Natural killer cell treated with Interleukin-12 subunit alpha and Interleukin-12 subunit beta and Interleukin-15 and Interleukin-18, amount 100 ng/mL, for 72 hours (primary cell): ENCODE measurements at places on chromosomes 12 and 14. TPM values are rescaled to one million over a fixed set of nuclear protein-coding genes. Genes with fewer than 3 reads are reported as not detected.

DNA sequence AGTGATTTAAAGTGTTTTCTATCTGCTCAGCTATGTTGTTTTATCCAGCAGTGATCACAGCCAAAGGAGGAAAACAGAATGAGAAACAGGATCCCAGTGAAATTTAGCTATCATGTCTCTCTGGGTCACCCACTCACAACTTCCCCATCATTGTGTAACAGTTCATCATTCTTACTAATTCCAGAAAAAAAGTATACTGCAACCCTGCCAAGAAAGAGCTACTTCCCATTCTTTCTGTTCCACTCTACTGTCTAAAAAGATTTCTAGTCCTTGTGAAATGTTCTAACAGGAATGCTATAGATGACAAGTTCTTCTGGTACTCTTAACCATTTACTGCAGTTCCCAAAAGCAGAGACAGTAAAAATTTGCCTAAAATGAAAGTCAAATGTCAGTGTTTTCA lies 39.2 kb upstream of the CD163 start:
- no peak for DNase-seq

DNA sequence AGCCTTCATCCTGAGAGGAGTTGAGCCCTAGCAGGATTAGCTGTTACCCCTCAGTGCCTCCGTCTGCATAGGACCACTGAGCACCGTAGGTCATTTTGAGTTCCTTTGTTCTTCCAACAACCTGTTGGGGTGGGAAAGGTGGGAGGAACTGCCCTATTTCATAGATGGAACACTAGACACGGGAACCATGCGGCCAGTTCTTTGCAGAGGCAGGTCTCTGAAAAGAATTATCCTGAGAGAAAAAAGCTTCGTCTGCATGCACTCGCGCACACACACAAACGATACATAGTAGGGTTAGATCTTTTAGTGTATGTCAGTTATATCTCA lies 28.5 kb downstream of the TRAFD1 start:
- DNase-seq = no peak

Gene C3AR1
- total RNA-seq = 2.3 TPM

Gene OLR1
- total RNA-seq = not detected

DNA sequence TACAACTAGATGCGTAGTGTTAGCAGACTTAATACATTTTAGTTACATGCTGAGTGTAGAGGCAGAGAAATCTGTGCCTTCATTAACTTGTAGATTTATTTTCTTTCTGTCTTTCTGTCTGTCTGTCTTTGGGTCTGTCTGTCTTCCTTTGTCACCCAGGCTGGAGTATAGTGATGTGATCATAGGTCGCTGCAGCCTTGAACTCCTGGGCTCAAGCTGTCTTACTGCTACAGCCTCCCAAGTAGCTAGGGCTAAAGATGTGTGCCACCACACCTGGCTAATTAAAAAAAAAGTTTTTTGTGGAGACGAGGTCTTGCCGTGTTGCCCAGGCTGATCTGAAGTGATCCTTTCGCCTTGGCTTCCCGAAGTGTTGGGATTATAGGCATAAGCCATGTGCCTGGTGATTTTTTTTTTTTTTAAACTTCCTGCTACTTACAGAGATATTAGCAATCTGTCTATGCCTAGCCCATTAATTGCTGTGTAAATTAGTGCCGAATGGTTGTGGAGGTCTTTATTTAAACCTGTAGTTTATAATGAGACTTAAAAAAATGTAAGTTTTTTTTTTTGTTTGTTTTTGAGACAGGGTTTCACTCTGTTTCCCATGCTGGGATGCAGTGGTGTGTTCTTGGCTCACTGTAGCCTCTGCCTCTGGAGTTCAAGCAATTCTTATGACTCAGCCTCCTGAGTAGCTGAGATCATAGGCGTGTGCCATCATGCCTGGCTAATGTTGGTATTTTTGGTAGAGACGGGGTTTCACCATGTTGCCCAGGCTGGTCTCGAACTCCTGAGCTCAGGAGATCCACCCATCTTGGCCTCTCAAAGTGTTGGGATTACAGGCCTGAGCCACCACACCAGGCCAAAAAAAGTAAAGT lies 22.8 kb downstream of the ERC1 start:
- DNase-seq = no peak

GRCh38 chr12:96193725-96194575 lies at the start of gene ELK3:
Gene ELK3, plus strand, starts transcription at chr12:96194375.
- peak; percentile 81 for DNase-seq

Gene PLXNC1
- 20.6 TPM for total RNA-seq

Gene HVCN1
- total RNA-seq = 1.00 TPM

Gene ANKRD33
- total RNA-seq = not detected

- no peak for DNase-seq
Measured at GRCh38 chr14:100190126-100190525, 30.7 kb upstream of the DEGS2 start.

Gene SLC5A8
- total RNA-seq = not detected

DNA sequence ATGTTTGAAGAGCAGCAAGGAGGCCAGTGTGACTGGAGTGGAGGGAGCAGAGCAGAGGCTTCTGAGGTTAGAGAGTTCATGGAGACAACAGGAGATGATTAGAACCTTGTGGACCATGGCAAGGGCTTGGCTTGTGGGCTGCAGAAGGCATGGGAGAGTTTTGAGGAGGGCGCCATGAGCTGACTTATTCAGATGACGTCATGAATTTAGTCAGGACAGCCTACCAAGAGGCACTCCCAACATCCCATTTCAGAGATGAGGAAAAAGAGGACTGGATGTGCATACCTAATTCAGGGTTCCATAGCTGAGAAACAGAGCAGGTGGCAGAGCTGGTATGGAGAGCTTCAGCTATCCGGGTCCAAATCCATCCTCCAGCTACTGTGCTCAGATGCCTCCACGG lies 101.8 kb downstream of the PLXNC1 start:
- DNase-seq = no peak

DNA sequence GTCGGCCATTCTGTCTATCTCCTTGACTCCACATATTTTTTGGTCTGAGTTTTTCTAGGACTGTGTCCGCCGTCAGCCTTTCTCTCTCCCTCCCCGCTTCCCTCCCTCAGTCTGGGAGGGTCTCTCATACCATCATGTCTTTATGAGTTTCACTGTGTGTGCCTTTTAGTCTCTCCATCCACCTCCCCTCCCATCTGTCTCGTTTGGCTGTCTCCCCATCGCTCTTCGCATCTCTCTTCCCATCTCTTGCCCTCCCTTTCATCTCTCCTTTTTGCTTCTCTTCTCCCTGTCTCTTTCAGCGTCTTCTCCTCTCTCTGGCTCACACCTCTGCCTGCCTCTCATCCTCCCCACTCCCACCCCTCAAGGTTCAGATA lies 6.9 kb upstream of the CISTR start:
- DNase-seq = no peak

Gene SP1
- 56.8 TPM for total RNA-seq

DNA sequence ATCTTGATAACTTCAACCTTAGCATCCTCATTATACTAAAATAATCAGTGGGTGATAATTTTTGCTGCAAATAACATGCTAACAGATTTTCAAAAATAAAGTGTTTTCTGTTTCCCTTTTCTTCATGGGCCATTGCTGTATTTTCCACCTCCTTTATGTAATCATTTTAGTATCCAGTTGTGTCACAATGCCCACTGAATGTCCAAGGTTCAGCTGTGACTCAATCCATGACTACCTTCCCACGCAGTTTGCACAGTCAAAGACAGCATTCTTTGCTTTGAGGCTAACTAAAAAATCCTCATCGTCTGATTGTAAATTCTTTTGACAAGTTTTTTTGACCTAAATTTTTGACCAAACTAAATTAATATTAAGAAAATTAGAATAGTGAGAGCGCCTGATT lies 474.1 kb downstream of the FLRT2 start:
- DNase-seq = no peak

DNA sequence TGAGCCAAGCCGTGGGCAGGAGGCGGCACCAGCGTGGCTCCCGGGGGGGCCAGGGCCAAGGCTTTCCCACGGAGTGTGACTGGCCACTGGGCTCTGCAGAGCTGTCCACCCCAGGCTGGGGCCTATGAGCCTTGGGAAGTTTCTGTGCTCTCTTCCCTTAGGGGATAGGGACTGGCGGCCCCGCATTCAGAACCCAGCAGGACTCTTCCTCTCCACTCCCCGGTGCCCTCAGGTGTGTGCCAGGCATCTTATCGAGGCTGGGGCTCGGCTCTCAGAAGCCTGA lies 17.8 kb upstream of the EIF2B2 start:
- no peak for DNase-seq

Gene SIRT4
- 2.6 TPM for total RNA-seq

DNA sequence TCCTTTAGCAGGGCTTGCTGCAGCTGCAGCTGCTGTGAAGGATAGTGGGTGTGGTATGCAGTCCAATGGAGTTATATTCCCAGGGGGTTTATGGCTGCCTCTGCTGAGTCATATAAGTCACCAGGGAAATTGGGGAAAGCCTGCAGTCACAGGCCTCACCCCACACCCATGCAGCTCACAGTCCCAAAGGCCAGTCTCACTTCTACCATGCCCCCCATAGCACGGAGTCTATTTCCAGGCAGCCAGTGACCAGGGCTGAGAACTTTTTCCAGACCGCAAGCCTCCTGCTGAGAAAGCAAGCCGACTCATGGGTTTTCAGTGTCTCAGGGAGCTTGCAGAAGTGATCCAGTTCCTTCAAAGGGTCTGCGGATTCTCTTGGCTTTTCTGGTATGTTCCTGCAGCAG lies 322.4 kb upstream of the CLEC14A start:
- DNase-seq = no peak

- no peak for DNase-seq
Measured at GRCh38 chr12:40313928-40314327, 89.1 kb downstream of the LRRK2 start.

- DNase-seq = no peak
Measured at GRCh38 chr14:70269582-70269981, 80.8 kb upstream of the SLC8A3 start.

- DNase-seq = no peak
Measured at GRCh38 chr14:54258382-54258781, 138.4 kb upstream of the CDKN3 start.
